HuH-7.5 (cell line): ENCODE measurements at places on chromosomes 4 and X.

DNA sequence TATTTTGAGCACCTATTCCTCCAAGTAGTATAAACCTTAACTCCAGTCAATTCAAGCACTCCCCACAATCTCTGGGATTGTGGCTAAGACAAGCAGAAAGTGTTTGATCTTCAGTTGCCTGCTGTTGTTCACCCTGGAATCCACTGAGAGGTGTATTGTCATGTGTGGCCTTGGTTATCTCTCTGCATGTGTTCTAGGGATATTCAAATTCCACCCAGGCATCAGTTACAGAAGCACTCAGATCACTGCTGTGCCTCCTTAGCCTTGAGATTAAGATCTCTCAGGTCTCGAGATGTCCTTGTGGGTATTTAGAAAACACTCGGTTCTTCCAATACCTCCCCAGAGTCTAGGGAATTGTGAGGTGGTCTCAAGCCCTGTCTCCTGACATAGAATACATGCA is 213.3 kb downstream of the SMARCA1 start:
- DNase-seq = no peak

GRCh38 chrX:48458711-48459110 is 11.3 kb downstream of the SLC38A5 start:
- DNase-seq = no peak

DNA sequence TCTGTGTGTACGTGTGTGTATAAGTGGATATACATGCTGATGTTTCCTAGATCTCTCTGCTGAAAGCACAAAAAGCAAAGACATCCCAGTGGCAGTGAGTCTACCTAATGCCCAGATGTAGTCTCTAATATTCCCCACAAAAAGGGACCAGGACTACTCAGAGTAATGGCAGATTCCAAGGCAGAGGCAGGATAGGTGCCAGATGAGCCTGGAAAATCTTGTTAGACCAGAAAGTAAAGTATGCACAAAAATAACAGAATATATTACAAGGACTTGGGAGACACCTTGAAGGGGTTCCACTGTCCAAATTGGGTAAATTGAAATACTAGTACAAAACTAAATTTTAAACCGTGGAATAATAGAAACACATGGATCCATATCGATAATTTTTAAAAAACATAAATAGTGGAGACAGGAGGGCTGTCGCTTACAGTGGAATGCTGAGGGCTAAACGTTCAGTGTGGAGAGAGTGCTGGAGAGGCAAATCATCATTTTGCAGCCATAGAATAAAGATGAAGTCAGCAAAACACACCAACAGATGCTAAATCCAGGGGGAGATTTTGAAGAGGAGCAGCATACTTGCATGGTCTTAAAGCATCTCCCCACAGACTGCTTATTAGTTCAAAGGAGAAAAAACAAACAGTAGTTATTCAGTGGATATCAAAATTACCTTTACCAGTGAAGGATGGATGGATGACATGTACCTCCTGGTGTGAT is 123.4 kb upstream of the TSPAN5 start:
- DNase-seq = no peak

DNA sequence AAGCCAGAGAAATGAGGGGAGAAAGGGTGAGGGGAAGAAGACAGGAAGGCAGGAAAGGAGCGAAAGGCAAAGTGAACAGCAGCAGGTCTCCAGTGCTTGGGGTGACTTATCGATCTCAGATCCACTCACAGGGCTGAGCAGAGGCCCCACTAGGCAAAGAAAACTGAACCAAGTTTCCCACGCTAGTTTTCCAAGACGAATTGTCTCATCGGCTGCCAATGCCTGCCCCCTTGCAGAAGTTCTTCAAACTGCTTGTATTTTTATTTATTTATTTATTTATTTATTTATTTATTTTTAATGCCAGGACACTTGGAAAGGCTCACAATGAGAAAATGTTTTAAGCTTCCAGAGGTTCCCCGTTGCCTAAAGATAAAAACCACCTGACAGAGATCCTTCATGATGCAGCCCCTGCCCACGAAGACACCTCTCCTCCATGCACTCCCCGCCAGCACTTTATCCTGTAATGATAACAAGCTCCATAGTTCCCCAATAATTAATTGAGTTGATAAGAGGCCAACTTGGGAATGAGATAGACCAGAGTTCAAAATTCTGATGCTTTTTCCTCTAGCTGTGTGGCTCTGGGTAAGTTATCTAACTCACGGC is 43.2 kb downstream of the QDPR start:
- DNase-seq = no peak
